ENCODE measurements at places on chromosomes 5 and 9.
A peak's percentile ranks its signal among the peaks of the same experiment; 100 is the strongest.

DNA sequence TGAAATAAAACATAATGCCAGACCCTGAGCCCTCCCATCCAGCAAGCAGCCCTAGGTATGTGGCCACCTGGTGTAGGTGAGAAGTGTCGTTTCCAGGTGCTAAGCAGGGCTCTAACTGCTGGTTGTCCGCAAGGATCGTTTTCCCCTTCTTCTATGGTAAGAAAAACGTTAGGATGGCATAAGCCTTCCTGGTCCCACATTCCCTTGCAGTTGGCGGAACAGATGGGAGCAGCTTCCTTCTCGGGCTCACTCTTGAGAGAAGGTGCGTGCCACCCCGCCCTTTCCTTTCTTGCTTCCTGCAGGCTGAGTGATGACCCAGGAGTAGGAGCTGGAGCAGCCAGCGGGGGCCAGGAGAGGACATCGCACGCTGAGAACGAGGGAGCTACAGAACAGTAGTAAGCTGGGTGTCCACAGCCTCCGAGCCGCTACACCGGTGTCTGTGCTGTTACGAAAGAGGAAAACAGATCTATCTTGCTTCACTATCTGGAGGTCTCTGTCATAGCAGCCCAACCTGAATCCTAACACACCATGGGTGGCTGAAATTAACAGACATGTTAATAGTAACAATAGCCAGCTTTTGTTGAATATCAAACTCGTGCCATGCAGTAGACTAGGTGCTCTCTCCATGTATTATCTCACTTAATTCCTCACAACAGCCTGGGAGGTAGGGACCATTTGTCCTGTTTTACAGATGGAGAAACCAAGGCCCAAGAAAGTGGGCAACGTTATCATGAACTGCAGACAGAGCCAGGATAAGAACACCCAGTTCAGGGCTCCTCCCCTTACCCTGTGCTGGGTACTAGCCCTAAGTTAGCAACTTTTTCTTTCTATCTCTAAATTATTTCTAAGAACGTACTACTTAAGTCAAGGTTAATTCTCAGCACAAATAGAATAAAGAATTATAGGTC lies 139.8 kb downstream of the COL23A1 start:
- no peak for DNase-seq

DNA sequence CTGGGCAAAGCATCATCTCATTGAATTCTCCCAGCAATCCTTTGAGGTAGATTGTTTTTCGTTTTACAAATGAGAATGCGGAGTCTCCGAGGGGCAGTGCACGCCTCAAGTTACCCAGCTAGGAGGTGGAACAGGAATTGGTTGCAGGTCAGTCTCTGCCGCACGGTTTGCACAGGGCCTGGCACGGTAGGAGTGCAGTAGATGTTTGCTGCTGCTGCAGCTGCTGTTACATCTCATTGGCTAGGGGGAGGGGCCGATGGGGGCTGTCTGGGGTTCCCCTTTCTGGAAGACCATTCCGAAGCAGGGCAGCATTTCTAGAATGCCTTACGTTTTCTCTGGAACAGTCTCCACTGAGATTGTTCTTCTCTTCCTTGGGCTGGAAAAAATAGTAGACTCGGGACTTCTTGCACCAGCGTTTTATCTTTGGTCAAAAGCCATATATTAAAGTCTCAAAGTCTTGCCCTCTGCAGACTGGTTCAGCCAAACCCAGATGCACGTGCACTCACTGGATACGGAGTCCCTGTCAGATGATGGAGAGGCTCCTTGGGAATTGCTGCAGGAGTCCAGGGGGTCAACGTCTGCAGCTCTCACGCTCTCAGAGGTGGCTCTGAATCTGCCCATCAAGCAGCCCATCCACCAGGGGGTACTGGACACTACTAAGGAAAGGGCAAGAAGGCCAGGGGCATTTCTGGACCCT lies 1.2 kb downstream of the USP20 start:
- DNase-seq = peak; percentile 23

- DNase-seq = no peak
These were observed 115.8 kb upstream of the ICE1 start for GRCh38 chr5:5306696-5307095.

- DNase-seq = no peak
These were observed 89.6 kb downstream of the SPRY4 start for GRCh38 chr5:142235050-142235797.

GRCh38 chr5:61279725-61280124 lies 52.3 kb upstream of the ZSWIM6 start:
- no peak for DNase-seq

- DNase-seq = no peak
These were observed 718 bp downstream of the DEPDC1B start for GRCh38 chr5:60699288-60699608.

DNA sequence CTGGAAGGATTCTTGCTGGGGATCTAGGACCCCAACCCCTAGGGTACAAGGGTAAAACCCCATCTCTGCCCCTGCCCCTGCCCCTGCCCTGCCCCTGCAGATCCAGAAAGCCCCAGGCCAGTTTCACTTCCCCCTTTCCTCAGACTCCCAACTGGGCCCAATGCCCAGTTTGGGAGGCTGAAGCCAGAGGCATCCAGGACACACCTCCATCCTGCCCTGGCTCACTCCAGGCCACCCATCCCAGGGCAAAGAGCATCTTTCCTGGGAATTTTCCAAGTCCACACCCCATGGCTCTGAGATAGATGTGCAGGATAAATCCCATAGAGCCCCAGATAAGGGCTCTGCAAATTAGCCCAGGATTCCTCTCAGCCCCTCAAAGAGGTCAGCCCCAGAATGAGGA lies 17.4 kb downstream of the CNTFR start:
- DNase-seq = no peak

DNA sequence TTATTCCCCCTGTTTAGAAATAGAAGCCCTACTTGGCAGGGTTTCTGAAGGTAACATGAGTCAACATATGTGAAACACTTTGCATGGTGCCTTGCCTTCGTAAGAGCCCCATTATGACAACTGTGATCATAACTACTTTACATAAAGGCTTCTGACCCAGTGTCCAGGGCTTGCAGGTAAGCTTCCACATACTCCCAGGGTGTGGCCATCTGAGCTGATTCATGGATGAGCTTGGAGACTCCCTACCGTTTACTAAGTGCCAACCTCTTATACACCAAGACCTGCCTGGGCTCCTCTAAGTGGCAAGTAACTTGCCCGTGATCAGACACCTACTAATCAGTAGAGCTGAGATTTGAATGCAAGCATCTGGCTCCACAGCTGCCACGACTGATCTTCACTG lies 62.8 kb upstream of the C5orf58 start:
- DNase-seq = no peak

DNA sequence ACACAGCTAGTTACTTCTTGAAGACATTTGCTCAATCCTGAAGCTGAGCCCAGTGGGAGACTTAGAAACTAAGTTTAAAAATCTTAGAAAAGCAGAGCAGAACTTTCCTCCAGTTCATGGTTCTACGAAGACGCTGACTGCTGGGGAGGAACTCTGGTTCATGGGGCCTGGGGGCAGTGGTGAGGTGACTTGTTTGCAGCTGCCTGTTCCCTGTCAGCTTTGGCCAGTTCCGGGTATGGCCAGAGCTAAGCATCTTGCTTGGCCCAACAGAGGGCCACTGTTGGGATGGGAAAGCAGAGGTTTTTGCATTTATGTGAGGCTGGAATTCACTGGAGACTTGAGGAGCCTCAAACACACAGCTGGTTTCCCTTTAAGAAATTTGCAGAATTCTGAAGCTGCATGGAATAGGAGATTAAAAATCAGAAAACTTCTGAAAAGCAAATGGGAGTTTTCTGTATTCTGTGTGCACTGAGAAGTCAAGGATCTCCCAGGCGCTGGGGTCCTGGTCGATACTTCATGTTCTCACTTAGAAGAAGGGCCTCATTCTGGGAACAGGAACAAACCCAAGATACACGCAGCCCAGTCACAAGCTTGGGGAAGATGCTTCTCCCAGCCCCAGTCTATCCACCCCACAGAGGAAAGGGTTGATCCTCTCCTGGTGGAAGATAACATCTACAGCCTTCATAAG lies 10.6 kb upstream of the HMHB1 start:
- no peak for DNase-seq

All from central memory CD4-positive, alpha-beta T cell (primary cell).